ELF-1 (cell line): ENCODE measurements at places on chromosomes 5 and 9.

- peak; percentile 90 for DNase-seq
These were observed 168.5 kb downstream of the AUH start for GRCh38 chr9:91193087-91193657.

GRCh38 chr9:1042466-1042865, 7.7 kb upstream of the DMRT2 start:
- peak; percentile 26 for DNase-seq

- peak; percentile 41 for DNase-seq
These were observed 1165.3 kb downstream of the TAF11L14 start for GRCh38 chr5:18799482-18800128.

GRCh38 chr5:169071-169727, 22.1 kb upstream of the LRRC14B start:
- no peak for DNase-seq

DNA sequence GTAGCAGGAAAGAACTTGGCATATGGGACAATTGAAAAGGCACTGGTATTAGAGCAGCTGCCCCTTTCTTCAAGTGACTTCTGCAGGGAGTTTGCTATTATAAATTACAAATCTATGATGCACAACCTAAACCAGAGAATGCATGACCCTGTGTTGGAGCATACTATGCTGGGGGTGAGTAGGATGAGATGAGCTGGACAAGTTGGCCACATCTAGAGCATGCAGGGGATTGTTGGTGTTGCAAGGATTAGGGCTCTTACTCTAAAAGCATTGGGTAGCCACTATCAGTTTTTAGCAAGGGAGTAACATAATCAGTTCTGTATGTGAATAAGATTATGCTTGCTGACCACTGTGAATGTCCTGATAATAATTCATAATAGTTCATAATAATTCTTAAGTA, 186.7 kb downstream of the KIAA0825 start:
- no peak for DNase-seq

- no peak for DNase-seq
These were observed 72.7 kb upstream of the FCN2 start for GRCh38 chr9:134807716-134808446.

DNA sequence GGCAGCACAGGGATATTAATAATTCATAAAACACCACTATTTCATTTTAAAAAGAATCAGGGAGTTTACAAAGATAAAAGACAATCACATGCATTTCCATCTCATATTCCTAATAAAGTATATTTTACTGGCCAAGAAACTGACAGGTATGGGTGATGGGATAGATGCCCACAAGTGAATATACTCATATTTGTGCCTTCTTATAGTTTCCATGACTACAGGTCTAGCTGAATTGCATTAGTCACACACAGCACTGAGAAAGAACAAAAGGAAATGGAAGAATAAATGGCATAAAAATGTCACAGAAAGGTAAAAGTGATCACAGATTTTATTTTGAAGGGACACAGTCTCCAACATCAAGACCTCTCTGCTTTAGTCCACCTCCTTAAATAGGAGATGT, 193.5 kb downstream of the PLK2 start:
- no peak for DNase-seq

GRCh38 chr5:177327539-177328522, 16.1 kb upstream of the MXD3 start:
- DNase-seq = no peak

DNA sequence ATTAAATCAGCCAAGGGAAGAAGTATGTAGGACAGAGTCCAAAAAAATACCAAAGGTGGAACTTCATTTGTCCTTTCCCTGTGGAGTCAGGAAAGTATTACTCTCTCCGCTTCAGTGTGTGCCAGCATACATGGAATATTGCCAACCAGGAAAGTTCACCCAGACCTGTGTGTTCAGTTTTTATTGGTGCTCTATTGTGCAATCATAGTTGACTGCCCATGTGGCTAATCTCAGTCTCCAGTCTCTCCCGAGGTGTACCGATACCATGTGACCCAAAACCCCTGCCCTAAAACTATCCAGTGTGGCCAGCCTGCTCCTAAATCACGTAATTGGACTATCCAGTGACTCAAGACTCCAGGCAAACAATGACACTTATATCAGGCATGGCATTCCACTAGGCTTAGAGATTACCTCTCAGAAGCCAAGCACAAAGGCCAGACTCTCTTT, 38.8 kb downstream of the NFX1 start:
- peak; percentile 4 for DNase-seq

DNA sequence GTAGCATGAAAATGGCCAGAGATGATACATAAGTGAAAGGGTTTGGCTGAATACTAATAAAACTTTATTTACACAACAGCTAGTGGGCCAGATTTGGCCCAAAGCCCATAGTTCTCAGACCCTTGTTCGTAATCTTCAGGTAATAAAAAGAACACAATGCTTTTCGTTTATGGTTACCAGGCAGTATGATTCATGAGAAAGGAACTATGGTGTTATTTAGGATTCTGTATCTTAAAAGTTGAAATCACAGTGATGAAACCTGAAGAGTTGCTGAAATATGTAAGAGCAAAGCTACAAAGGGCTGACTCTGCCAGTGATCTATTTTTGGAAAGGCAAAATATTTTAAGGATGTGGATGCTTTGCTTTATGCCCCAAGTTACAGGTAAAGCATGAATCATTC, 192.7 kb downstream of the SMC2 start:
- no peak for DNase-seq

DNA sequence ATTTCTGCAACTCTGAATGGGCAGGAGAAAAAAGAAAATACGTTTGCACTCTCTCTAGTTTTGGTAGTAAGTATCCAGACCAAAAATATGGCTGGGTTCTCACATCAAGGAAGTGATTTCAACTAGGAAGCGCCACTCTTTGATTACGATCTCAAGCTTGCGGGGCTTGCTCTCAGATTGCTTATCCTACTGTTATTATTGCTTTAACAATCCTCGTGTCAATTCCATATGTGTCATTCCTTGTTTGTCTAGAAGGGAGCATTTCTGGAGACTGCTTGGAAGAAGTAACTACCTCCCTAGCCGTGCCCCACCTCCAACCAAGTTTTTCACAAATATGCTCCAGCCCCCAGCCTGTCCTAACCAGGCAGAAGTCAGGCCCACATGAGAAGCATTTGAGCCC, 3.5 kb downstream of the PRUNE2 start:
- DNase-seq = no peak
